Stimulated activated CD4-positive, alpha-beta T cell treated with anti-CD3 and anti-CD28 coated beads, TNF-alpha, amount 100 ng/mL, for 24 hours (primary cell): ENCODE measurements at places on chromosomes 2 and 18.

GRCh38 chr18:63262369-63263335 is 56.9 kb downstream of the BCL2 start:
- no peak for DNase-seq

DNA sequence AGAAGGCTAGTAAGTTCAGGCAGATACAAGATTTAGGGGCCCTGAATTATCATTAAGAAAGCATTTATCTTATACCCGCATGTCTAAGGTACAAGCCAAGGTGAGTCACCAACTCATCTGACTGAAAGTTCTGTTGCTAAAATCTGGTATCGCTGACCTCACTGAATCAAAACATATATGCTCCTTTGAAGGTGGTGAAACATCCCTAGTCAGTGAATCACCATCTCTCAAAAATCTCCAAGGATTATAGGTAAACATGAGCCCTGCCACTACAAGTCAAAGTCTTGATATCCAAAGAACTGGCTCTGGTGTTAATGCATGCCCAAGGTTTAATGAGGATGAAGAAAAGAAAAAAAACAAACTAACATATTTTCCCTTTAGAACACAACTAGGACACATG is 43.5 kb downstream of the IRS1 start:
- DNase-seq: no peak

DNA sequence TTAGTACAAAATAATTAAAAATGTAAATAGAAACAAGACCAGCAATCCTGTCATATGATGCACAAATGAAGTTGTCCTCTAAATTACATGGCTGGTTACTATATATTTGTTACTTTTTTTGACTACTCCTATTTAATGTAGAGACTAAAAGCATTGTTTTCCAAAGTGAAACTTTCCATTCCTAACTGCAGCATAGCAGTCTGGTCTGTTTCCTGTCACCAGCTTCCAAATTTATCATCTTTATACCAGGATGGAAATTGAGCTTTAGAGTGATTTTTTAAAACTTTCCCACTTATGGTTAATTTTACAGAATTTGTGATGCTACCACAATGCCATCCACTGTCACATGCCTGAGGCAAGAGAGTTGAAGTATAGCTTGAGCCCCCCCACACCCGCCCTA is 33.5 kb upstream of the RAB27B start:
- DNase-seq: no peak

DNA sequence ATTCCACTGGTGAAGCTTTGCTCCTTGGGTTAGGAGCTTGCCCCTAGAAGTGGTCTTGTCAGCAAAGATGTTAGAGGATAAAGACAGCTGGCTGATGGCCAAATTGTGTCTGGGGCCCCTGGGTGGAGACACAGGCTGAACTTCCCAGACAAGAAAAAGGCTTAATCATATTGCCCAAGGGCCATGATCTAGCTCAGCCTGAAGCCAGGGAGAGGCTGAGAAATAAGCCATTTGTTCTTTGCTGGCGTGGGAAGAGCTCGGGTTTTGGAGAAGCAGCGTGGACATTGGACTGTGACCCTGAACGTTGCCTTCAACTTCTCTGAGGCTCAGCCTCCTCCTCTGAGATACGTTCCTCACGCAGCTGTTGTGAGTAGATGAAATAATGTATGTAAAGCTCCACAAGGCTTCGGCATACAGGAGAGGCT is 153.0 kb downstream of the ZFP36L2 start:
- no peak for DNase-seq

DNA sequence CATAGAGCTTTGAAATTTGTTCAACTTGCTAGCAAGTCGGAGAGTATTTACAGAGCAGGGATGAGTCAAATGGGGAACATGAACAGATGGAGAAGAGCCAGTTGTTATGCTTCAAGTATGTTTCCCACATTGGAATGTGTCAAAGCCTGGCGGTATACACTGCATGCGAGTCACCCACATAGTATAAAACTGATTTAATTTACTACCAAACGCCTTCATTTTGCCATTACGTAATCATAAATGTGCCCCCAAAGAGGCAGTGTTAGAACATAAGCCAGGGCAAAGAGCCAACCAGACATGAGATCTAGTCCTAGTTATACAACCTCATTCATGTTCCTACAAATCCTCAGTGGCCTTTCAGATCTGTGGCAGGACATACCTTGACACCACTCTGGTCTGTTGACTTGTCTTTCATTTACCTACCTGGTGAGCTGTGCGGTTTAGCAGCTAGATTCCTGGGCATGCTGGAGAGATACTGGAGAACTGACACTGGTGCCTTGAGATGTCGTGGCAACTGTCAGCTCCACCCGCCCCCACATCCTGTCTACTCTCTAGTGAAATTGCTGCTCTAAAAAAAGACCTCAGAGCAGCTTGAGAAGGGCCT is 21.7 kb upstream of the NRP2 start:
- peak; percentile 21 for DNase-seq

DNA sequence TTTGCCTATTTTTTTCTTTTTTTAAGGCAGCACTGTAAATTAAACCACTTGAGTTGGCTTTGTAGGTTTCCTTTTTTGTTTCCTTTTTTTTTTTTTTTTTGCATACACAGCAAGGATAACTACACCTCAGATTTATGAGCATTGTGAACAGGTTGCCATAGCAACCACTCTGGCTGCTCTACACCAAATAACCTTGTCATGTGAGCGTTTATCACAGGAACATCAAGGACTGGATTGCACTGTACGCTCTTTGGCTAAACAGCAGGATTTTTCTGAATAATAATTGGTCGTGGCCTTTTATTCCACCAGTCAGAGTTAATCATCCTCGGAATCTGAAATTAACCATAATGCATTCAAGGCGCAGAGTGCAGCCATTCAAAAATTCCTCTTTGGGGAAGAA is 199.1 kb upstream of the SLC14A2 start:
- DNase-seq: no peak

DNA sequence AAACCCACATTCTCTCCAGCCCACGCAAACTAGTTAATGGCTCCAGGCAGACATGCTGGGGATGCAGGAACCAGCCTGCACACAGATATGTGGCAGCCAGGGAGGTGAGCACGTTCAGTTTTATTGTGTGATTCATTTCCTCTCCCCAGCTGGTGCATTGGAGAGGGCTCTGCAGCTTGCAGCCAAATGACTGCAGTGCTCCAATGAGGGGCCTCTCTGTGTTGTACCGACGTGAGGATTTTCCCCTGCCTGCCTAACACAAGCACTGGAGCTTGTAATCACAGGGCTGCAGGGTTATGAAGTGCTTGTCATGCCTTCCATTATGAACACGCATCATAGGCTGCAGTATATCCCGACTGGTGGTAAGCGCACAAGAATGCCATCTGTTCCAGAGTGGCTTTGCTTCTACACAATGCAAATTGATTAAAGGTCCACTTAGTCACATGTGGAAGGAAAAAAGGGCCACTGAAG is 92.3 kb upstream of the THUMPD2 start:
- no peak for DNase-seq

GRCh38 chr18:35971661-35972196 is 750 bp upstream of the RMP24 start:
- no peak for DNase-seq
